ENCODE measurements at places on chromosomes 13 and 19.

DNA sequence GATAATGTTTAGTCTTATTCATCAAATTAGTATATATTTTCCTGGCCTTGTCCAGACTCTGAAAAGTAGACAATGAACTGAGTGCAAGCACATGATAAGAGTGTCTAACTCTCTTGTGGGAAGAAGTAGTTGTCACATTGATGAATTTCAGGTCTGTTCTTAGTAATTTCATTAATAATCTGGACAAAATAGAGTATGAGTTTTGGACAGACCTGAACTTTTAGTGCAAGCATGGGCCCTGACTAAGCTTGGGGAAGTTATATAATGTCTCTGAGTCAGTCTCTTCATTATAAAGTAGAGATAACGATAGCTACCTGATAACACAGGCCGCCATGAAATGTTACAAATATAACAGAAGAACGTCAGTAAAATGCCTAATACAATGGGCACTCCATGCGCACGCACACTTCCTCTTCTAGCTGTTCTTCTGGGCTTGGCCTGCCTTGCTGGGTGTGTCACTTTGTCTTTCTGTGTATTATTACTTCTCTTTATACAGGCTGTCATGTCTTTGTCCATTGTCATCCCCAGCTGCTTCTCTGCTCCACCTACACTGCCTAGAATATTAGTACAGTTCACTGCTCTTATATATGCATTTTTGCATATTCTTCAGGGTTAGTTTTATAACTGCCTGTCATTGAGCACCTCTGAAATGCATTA lies 129.1 kb upstream of the HTR2A start:
- H3K27me3 ChIP-seq, result no peaks in the 10 kb centered on the region
- H3K36me3 ChIP-seq, result no peaks in the 10 kb centered on the region
- no peak overlapping the region for H3K27ac ChIP-seq
- DNase-seq, result no peak

- no peaks in the 10 kb centered on the region for H3K36me3 ChIP-seq
- H3K4me1 ChIP-seq, result no peaks in the 10 kb centered on the region
- H3K27me3 ChIP-seq, result no peaks in the 10 kb centered on the region
- no peak for DNase-seq
These were observed 1541.0 kb downstream of the SLITRK5 start for GRCh38 chr13:89212186-89212585.

- H3K4me1 ChIP-seq, result no peaks in the 10 kb centered on the region
- no peaks in the 10 kb centered on the region for H3K27me3 ChIP-seq
- DNase-seq, result no peak
- no peak overlapping the region for H3K4me3 ChIP-seq
- no peak overlapping the region for H3K27ac ChIP-seq
- H3K36me3 ChIP-seq, result no peaks in the 10 kb centered on the region
These were observed 45.8 kb downstream of the TNFSF13B start for GRCh38 chr13:108315273-108315672.

- no peaks in the 10 kb centered on the region for H3K27me3 ChIP-seq
- H3K4me3 ChIP-seq, result no peak overlapping the region
These were observed 30.2 kb upstream of the TRPC4 start for GRCh38 chr13:37899753-37900152.

- DNase-seq, result no peak
- no peak overlapping the region for H3K27ac ChIP-seq
- peaks cover 5% of the 10 kb centered on the region for H3K27me3 ChIP-seq
- peaks cover 13% of the 10 kb centered on the region for H3K36me3 ChIP-seq
- H3K4me1 ChIP-seq, result peaks cover 39% of the 10 kb centered on the region
These were observed 76.6 kb downstream of the ZIC5 start for GRCh38 chr13:99894840-99895443.

GRCh38 chr19:32789429-32789828 lies 69.9 kb downstream of the TDRD12 start:
- no peak for DNase-seq
- H3K4me1 ChIP-seq, result peaks cover 44% of the 10 kb centered on the region
- H3K36me3 ChIP-seq, result no peaks in the 10 kb centered on the region

DNA sequence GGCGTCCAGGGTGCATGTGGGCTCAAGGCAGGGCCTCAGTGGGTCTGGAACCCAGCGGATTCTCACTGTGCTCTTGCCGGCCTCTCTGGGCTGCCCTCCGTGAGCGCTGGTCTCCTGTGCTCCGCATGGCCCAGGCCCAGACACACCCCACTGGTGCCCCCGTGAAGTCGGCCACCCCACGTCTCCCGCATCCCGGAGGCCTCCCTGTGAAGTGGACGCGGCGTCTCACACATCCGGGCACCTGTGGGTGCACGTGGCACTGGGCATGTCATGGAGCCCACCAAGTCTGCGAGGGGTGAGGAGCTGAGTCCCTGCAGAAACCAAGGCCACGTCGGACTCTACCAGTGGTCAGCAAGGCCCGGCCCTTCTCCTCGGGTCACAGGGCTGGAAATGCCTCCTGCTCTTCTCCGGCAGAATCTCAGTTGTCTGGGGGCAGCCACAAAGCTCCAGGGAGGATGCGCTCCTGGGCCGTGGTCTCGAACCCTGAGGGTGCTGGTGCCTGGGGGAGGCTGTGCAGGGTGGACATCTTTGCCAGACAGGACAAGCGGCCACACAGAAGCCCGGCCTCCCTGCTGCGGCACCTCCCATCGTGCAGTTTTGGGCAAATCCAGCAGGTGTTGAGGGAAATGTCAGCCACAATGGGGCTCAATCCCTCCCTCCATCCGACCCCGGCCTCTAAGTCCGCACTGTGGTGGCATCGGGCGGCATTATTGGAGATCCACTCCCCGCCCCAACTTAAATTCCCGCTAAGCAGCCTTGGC lies 2.2 kb downstream of the C13orf46 start:
- no peak overlapping the region for H3K27ac ChIP-seq
- no peak for DNase-seq
- peaks cover 10% of the 10 kb centered on the region for H3K4me1 ChIP-seq
- H3K27me3 ChIP-seq, result no peaks in the 10 kb centered on the region
- H3K36me3 ChIP-seq, result peaks cover 4% of the 10 kb centered on the region

DNA sequence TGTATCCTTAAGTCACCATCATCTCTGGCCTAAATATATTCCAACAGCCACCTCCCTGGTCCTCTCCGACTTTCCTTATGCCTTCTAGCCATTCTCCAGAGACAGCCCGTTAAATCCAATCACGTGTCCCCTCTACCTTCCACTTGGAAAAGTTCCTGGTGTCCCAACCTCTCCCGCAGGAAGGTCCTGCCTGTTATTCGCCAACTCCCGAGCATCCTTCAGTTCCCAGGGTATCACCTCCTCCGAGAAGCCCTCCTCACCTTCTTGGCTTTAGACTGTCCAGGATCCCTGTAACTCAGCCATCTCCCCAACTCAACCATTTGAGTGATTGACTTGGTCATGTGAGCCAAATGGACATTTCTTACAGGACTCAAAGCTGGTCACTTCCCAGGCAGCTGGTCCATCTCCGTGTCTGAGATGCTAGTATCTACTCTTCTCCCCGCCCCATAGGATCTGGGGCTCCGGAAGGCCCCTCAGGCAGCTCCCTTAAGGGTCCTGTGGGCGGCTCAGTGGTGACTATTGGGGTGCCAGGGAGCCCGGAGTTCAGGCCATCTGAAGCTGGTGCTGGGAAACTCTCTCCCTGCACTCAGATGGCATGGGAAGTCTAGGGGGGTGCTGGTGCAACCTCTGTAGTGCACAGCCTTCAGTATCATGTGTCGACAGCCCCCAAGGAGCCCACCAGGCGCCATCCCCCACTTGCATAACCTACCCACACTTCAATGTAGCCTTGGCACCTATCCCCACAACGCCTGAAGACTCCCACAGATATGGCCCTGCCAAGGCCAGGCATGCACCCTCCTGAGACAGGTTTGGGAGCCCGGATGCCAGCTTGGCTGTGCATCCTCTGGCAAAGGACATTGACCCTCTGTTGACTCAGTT lies 27.9 kb upstream of the NANOS3 start:
- no peak for DNase-seq
- peak overlapping the region; percentile 94 for H3K27ac ChIP-seq
- peaks cover 52% of the 10 kb centered on the region for H3K4me1 ChIP-seq
- H3K36me3 ChIP-seq, result no peaks in the 10 kb centered on the region

All from nephron progenitor cell (in vitro differentiated cells).